Activated naive CD4-positive, alpha-beta T cell (primary cell): ENCODE measurements at places on chromosomes 11 and 22.

DNA sequence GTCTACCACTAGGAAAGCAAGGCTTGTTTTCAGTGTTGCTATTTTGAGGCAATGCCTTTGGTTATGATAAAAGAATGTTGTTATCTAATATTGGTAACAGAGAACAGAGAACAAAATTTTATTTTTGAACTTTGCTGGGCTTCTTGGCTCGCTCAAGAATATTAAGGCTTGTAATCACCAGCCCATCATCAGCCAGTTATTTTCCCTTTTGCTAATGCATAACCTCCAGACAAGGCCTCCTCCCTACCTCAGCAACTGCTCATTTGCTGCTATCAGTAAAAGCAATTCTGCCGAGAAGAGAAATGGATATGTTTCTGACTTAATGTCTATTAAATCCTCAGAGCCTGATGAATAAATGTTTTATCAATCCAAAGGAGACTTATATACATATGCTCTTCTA is 8.9 kb downstream of the MTMR2 start:
- no peak for DNase-seq

DNA sequence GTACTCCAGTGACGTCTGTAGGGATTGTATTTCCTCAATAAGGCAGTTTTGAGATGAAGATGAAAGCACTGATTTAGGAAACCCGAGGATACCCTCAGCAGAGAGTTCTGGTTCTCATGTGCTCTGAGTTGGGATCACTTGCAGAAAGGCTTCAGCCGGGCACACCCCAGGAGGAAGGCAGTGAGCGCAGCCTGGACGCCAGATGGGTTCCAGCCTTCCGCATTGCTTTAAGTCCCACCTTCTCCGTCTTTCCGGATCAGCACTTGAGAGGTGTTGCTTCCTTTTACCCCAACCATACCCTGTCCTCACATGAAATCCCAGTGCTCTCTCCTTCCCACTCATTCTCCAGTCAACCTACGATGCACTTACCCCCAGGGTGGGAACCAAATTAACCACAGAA is 239.5 kb upstream of the CADM1 start:
- no peak for DNase-seq

GRCh38 chr22:46791201-46791731 is 28.8 kb downstream of the TBC1D22A start:
- peak; percentile 73 for DNase-seq

GRCh38 chr22:27462190-27462589 is 339.4 kb downstream of the MN1 start:
- DNase-seq = no peak

DNA sequence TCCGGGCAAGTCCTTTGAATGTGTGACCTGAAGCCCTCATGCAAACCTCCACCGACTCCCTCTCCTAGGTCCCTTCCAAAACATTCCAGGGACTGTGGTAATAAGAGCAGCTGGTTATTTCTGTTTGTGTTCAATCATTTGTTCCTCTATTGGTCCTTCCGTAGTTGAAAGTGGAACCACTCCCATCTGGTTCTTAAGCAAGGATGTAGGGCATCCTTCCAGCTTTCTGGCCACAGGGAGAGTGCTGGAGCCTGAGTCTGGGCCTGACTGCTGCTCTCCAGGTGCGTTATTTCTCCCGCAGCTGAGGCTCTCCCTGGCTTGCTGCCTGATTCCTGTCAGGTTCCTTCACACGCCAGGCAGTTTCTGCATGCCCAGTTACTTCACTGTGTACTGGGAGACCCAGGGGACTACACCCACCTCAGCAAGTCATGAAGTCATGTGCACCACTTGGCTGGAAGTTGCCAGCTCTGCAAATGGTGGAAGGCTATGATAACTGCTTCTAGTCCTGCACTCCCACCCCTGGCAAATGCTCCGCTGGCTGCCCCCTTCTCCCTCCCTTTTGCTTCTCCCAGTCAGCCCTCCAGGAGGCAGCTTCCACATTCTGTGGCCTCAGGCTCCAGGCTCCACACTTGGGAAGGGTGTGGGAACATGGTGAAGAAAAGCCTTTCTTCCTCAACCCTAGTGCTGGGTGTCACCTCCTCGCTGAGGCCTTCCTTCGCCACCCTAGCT is 4.0 kb upstream of the ALX4 start:
- DNase-seq = no peak

GRCh38 chr11:111388842-111389241 is 9.8 kb upstream of the POU2AF1 start:
- no peak for DNase-seq

DNA sequence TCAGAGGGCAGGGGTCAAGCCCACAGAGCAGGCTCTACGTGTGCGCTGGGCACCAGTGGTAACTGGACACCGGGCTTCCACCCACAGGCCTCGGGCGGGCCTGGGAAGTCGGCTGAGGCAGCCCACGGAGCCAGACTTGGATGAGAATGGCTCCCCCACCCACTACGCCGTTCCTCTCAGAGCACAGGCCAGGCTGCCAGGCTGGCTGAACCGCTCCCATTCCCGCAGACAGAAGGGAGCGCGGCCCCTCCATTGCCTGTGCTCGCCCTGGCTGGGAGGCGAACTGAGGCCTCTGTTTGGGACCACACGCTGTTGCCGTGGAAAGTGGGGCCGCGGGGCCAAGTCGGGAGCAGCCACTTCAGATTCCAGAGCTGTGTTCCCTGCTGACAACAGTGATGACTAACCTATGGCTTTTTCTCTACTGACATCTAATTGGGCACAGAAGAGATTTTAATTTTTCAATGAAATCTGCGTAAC is 63.9 kb downstream of the MYH9 start:
- DNase-seq = no peak

DNA sequence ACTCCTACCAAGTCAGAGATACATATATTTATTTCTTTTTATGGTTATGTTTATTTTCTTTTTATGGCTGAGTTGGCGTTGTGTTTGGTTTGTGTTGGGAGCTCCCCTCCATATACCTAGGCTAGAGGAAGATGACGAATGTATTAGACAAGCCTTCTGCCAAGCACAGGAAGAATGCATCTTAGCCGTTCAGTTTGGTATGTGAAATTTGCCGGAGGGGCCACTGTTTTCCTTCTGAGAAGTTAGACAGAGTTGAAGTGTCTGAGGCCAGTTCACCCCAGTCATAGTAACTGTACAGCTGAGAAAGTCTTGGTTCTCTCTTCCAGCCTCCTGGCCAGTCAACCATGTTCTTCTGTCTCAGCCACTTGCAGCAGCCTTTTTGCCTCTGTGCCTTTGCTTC is 29.8 kb downstream of the TEAD1 start:
- no peak for DNase-seq

GRCh38 chr11:9691865-9692264 is 28.0 kb downstream of the SWAP70 start:
- no peak for DNase-seq

DNA sequence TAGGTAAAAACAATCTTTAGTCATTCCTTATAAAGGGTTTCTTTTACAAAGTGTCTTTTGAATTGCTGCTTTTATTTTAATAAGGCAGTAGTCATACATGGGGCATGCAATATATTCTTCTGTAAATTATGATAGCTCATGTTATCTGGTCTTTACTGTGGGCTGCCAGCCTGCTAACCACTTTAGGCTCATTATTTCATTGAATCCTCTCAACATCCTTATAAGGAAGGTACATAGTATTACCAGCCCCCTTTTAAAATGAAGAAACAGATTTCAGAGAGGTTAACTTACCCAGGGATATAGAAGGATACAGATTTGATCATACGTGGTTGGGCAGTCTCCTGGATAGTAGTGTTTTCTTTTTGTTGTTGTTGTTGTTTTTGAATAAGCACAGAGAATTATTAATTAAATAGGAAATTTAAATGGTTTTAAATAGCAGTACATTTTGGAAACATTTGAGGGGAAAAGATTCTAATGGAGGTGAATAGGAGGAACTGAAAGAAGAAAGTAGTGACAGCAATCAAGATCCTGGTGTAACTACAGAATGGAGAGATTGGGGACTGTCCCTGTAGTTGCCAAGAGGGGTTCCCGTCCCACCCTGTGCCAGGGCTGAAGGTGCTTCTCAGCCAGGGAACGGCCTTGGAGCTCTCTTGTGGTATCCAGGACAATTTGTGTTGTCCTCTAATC is 21.0 kb downstream of the SPECC1L start:
- no peak for DNase-seq

DNA sequence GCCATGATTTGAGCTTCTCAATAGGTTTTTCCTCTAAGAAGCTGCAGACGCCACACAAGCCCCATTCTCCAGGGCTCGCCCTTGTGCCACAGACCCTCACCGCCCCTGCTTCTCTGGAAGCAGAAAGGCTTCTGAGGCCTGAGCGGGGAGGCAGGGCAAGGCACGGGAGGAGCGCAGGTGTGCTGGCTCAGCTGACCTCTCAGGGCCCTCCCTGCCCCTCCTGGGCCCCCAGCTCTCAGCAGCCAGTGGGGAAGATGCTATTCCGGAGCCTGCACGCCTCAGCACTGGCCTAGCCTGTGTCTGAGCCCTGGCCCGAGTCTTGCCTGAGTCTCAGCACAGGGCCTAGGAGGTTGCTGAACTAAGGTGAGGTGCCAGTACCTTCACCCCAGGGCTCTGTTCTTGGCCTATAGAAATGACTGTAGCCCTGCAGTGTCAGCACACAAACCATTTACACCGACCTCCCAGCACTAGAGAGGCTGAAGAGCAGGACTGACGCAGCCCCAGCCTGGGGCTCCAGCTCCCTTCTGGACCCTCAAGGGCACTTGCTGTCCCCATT is 47.1 kb upstream of the LMO1 start:
- no peak for DNase-seq

DNA sequence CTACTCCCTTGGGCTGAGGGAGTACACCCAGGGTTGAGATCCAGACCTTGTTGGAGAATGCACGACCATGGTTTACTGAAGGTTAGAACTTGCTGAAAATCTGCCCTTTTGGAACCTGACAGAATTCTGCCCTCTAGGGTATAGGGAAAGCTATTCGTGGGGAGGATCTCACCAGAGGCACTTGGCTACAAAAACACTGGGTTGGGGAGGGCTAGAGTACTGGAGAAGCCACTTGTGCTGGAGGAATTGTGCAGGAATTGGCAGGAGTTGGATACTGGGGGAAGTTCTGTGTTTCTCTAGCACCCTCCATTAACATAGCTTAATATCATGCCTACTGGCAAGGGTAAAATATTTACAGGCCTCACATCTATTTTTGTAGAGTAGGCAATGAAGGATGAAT is 55.8 kb downstream of the PPME1 start:
- no peak for DNase-seq
